ENCODE measurements at places on chromosomes 3 and 15.

- DNase-seq, result no peak
These were observed 3.6 kb downstream of the COL8A1 start for GRCh38 chr3:99641982-99642381.

DNA sequence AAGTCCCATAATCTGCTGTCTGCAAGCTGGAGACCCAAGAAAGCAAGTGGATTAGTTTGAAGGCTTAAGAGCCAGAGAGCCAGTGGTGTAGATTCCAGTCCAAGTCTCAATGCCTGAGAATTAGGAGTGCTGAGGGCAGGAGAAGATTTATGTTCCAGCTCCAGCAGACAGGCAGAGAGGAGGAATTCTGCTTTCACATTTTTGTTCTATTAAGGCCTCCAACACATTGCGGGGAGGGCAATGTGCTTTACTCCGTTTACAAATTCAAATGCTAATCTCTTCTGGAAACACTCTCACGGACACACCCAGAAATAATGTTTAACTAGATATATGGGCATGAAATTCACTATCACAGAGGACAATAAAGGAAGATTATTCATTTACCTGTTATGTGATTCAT, 54.0 kb downstream of the DPH6 start:
- DNase-seq, result no peak

DNA sequence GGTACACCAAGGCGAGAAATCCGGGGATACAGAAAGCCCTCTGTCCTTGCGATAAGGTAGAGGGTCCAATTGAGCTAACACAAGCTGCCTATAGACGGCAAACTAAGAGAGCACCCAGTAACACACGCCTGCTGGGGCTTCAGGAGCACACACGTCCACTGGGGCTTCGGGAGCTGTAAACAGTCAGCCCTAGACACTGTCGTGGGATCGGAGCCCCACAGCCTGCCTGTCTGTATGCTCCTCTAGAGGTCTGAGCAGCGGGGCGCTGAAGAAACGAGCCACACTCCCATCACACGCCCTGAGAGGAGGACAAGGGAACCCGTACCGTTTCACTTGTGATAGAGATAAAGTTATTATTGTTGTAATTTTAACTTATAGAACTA, 486 bp downstream of the SAMMSON start:
- DNase-seq, result no peak

DNA sequence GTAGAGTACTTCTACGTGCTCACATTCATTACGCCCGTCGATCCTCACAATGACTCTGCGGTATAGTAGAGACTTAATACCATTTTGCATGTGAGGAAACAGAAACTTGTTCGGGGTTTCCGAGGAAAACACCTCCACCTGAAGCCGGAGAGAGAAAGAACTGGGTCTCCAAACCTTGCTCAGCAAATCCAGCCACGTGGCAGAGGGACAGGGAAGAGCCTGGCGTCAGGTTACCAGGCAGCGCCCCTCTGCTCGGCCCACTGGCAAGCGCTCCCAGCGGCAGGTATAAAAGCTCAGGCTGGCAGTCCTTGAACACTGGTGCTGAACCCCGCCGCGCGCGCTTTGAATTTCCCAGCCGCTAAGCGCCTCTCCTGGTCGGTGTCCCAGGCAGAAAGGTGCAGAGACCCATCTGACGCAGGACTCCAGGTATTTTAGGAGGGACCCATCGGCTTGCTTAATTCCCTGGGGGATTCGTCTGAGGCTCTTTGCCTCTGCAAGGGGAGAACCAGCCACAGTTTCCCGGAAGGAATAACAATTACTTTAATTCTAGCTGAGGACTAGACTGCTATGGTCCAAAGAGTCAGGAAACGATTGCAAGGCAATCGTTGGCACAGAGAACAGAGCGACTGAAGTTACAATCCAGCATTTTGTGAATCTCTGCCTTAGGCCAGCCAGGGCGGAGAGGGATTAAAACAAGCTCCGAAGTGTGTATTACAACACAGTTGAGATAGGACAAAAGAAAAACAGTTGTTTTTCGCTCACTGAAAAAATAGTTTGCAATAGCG, at the start of gene C2CD4A:
TSS of gene C2CD4A (plus strand) at position 315 of the 785 bp plus-strand sequence. CDS start 637 bp downstream, outside the sequence.
- DNase-seq, result peak; percentile 40

DNA sequence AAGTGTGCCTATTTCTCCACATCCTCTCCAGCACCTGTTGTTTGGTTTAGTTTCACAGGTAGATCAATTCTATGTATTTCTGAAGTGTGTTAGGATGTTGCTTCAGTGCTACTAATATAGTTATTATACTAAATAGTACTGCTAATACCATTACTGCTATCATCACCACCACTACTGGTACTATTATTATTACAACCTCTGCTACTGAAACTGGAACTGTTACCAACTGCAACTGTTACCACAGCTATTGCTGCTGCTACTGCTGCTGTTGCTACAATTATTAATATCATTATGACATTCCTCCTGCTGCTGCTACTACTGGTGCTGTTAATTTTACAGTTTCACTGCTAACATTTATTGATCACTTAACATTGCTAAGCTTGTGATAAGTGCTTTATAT, 8.3 kb upstream of the LMOD3 start:
- no peak for DNase-seq

DNA sequence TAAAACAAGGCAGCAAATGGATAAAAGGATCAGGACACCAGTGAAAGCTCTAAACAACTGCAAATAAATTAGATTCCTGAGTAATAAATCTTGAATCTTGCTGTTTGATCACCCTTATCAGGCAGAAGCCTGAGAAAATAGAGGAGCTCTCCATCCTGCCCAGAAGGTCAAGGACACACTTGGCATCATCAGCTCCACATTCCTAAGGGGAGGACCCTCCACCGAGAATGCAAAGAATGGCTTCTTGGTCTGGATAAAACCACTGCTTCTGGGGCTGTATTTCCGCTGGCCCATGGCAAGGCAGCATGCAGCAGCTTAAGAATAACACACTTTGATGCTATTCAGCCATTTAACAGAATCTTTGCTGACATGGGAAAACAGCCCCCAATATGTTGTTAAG, 108.9 kb upstream of the TSC22D2 start:
- no peak for DNase-seq

- no peak for DNase-seq
These were observed 29.1 kb upstream of the KCTD6 start for GRCh38 chr3:58462829-58463180.

DNA sequence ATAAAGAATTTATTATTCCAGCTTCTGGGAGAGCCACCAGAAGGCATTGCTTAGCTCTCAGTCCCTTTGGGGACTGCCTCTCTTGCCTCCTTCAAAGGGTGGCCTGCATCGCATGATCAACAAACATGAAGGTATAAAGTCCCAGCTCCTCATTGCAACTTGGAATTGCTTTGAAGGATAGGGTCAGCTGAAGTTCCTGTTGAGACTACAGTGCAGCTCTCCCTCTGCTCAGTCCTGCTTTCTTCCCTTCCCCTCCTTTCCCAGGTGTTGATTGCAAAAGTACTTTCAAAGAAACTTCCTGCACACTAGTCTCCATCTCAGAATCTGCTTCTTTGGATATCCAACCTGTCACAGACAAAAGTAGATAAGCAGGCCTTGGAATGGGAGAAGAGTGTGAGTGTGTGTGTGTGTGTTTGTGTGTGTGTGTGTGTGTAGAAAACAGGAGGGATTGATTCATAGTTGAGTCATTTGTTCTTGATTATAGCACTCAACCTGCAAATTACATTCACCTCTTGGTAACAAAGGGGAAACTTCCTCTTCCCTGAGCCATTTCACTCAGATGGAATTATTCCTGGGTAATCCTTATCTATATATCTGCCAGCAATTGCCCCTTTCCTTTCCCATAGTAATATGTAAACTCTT, 13.7 kb downstream of the CCR8 start:
- no peak for DNase-seq

GRCh38 chr3:137765310-137766033, 1.4 kb downstream of the SOX14 start:
- DNase-seq, result no peak

GRCh38 chr15:69293741-69294615, 4.7 kb upstream of the PAQR5 start:
- no peak for DNase-seq

DNA sequence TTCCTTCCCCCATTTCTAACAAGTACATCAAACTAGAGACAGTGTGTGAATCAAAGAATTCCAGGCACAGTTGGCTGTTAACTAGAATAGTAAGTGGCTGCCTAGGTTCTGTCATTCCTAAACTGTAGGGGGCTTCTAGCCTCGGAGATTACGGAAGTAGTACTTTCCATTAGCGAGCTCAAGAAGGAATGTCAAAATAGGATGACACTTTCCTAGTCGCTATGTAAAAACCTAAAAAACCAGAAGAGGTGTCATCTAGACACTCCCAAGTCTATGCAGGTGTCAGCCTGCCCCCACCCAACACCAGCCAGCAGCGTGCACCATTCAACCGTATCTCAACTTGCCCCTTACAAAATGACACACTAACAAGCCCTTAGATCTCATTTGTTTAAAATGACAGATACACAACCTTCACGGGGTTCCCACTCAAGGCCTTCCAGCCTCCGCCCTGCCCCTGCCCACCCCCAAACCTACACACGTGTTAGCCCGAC, 874 bp downstream of the INO80 start:
- no peak for DNase-seq

DNA sequence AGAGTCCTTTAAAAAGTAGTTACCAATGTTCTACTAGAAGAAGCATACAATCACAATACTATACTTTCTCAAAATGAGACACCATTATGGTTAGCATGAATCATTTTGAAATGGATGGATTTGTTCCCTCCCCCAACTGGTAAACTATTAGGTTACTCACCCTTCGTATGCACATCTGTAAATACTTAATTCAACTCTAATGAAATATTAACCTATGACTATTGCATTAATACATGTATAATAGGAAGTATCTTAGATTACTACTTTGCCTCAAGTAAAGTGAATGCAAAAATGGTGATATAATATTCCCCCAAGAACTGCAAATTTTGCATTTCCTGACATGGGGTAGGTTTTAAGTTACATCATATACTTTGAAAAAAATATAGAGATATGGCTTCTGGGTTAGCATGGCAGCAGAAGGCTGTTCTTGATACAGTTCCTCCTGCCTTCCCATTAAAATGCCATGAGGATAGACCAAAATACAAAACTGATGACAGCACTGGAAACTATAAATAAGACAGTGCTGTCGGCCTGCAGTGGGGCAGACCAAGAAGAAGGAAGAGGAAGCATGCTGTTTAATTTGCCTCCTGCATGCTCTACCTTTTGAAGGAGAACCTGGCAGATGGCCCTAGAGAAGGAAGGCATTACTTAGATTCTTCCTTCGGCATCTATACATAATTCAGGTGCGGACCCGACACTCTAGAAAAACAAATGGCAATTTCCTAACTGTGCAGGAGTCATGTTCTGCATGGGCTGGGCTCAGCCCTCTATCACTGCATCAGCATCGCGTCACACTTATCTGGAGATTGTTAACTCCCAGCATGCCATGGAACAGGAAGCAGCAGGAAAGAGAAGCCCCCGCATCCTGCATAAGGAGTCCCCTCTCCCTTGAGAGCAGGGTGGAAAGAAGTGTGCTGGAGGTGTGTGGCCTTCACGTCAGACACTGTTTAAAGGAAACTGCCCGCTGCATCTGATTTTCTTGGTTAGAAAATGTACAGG, 41.8 kb upstream of the NEO1 start:
- DNase-seq, result no peak

DNA sequence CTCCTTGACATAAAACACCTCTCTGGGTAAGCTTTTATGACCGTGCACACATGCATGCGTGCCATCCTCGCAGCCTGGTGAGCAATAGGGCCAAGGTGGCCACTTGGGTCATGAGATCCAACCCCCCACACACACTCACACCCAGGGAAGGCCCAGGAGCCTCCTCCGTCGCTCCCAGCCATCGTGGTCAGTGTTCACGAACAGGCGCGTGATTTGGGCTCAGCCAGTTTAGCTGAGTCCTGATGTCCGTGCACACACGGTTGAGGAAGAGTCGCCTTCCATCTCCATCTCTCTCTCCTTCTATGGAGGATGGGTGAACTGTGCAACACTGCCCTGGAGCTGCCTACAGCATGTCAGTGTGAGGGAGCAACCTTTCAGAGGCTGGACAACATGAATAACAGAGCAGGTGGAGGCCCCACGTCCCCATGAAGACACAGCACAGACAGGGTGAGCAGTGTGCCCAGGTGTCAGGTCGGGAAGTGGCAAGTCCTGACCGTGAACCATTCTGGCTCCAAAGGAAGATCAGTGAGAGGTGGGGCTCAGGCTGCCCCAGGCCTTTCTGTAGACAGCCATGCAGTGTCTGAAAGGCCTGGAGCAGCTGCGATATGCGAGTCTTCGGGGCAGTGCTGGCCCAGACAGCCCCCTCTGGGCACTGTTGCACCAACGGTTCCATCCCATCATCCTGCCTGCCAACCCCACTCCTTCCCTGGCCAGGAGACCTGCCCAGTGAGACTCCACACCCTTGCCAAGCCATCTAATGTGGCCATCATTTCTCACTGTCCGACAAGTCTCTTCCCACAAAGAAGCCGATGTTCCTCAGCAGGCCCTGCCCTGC, 253.4 kb downstream of the OCA2 start:
- DNase-seq, result no peak

GRCh38 chr3:187987924-187988323, 166.0 kb upstream of the LPP start:
- DNase-seq, result no peak

DNA sequence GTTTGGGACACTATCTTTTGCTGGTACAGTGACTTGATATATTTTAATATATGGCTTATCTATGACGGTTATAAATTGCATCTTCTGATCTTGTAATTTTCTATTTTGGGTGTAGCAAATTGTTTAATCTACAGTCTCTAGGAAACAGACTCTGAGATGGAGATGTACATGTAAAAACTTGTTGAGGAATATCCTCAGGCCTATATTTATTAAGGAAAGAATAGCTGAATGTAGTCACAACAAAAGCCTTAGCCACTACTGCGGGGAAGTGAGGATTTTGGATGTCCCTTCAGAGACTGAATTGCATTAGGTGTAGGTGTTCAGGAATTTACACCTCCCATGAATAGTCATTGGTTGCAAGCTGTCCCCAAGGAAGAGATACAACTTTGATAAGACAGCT, 13.8 kb upstream of the OR5K3 start:
- no peak for DNase-seq

DNA sequence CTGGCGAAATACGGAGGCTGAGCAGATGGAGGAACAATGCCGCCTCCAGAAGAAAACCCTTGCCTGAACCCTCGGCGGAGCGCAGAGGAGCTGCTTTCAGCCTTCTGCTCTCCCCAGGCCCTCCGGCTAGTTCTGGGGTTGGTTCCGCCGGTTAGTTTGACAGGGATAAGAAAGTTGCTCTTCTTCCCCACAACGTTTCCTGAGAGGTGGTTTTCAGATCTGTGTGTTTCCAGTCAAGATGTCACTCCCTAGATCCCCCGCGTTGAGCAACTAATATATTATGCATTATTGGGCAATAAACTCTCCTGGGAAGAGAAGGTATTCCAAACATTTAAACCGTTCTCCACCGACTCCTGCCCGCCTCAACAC, 551 bp downstream of the NLGN1 start:
- no peak for DNase-seq

GRCh38 chr3:151931171-151931570, 57.7 kb downstream of the SUCNR1 start:
- no peak for DNase-seq
